HFFc6 (cell line): ENCODE measurements at places on chromosomes 13 and 19. TPM values are rescaled to one million over a fixed set of nuclear protein-coding genes. Genes with fewer than 3 reads are reported as not detected.

Gene POSTN
- total RNA-seq, result 24.1 to 210 TPM (median 187 TPM) in 3 replicates

Gene ZNF14
- total RNA-seq, result 2.6 to 2.8 TPM (median 2.7 TPM) in 3 replicates

Gene KASH5
- total RNA-seq, result not detected in 3 replicates

Gene FLT1
- total RNA-seq, result 84.2 to 113 TPM (median 106 TPM) in 3 replicates

Gene APC2
- total RNA-seq, result 0.18 to 0.31 TPM (median 0.24 TPM) in 3 replicates

- no peak for DNase-seq
Measured at GRCh38 chr19:14677464-14677863, 2.8 kb upstream of the ADGRE3 start.

DNA sequence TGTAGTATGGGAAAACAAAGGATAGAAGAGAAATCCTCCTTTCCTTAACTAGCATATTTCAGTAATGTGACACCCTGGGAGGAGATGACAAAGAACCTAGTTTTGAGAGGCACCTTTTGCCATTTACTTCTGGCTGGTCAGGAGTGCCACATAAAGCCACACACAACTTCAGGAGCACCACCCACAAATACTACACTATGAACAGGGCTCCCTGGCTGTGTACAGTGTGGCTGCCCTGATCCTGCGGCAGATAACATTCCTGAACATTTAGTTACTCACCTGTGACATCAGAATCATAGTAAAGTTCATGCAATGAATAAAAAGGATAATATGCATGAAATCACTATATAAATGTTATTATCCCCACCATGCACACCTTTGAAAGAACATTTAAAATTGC lies 17.4 kb upstream of the IRS2 start:
- DNase-seq, result no peak

- DNase-seq, result no peak
Measured at GRCh38 chr19:36215276-36216123, 594 bp downstream of the ZNF146 start.

- no peak for DNase-seq
Measured at GRCh38 chr19:50876456-50876855, 3.2 kb downstream of the KLK2 start.

DNA sequence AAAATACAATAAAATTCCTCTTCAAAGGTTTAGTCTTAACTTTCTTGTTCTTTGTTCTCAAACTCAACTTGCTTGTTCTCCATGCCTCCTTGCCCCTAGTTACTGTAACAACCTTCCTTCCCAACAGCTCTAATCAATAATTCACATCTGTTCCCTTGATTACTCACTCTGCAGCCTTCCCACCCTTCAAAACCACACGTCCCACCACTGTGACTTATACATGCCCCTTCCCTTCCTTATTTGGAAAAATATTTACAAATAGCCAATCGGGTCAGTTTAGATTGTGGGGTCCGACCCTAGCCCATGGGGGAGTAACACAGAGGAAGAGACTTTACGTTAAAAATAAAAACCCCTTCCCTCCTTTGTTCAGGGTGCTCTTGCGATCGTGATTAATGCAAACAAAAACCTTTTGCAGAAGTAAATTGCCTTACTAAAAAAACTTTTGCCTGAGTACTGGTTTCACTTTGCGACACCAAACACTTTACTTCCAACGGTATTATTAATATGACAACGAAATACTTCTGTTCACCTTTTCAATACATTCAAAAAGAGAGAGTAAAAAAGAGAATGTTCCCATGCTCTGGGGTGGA lies 512 bp upstream of the ZNF93 start:
- DNase-seq, result peak; percentile 46

DNA sequence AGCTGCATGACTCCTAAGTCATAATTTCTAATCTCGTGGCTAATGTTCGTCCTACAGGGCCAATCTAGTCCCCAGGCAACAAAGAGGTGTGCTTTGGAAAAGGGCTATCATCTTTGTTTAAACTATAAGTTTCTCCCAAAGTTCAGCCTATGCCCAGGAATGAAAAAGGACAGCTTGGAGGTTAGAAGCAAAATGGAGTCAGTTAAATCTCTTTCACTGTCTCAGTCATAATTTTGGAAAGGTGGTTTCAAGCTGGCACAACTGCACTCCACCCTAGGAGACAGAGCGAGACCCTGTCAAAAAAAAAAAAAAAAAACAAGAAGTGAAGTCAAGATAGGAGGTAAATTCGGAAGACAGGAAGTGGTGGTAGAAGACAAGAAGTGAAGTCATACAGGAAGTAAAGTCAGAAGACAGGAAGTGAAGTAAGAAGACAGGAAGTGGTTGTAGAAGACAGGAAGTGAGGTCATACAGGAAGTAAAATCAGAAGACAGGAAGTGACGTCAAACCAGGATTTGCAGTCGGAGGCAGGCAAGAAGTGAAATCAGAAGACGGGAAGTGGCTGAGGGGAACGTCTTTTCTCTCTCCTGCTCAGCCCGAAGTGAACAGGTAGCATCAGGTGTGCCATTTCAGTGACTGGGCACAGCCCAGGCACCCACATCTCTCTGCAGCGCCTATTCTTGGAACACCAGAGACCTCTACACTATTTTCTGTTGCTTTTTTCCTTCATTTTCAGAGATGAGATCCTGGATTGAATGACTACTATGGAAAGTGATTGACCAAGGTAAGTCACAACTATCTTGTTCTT lies 32.2 kb downstream of the GP6 start:
- no peak for DNase-seq

- DNase-seq, result no peak
Measured at GRCh38 chr19:55703790-55704215, 28.8 kb downstream of the EPN1 start.

- no peak for DNase-seq
Measured at GRCh38 chr13:89454681-89455080, 1783.5 kb downstream of the SLITRK5 start.

DNA sequence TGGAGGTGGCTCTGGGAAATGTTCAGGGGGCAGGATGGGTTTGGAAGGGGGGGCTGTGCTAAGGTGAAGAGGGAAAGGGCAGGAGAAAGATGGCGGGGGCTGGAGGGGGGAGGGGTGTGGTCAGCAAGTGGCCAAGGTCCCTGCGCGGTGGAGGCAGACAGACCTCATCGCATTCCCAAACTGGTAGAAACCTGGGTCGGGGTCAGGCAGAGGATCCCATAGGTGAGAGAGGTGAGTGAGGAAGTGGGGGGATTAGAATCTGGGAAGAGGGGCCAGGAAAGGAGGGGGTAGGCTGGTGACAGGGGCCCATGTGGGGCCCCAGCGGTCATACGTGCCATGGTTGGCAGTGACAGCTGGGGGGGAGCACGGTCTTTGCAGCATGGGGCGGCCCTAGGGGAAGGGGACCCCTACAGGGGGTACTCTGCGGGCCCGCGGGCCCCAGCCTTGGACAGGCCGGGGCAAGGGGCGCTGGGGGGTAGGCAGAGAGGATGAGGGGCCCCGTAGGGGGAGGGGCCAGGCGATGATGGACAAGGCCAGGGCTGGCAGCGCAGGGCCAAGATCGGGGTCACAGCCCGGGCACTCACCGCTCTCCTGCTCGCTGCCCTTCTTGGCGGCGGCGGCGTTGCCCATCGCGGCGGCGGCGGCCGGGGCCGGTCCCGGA lies 514 bp downstream of the PRKACA start:
- no peak for DNase-seq

DNA sequence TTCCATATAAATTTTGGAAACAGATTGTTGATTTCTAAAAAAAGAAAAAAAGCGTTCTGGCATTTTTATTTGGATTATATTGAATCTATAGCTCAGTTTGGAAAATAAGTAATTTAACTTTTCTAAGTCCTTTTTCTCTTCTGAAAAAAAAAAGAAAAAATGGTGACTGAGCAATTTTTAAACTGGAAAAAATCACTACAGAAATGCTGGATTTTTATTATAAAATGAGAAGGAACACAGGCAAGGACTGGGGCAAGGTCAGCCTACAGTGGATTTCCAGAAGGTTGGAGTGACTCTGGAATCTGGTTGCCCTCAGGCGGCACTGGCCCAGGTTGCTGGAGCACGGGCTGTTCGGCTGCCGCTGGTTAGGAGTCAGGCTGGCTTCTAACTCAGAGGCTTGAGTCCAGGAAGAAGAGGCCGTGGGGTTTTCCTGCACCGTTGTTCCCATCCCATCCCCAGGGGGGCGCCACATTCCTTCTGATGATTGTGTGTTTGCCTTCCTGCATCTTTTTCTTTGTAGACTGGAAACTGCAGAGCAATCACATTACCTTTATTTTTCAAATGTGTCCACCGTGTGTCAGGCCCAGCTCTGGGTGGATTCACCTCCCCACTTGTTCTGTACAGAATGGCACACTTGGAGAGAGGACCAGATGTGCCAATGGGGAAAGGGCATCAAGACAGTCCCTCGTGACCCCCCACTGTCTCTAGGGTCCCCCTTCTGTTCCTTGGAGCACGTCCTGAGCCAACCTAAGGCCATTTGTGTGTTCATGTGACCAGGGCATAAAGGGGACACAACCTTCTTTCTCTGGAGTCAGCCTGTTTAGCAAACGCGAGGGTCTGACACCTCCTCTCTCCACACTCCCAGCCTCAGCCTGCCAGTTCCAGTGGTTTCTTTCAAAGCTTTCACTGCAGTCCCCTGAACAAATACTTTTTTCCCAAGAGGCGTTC lies 44.5 kb upstream of the GTF3A start:
- DNase-seq, result peak; percentile 38

GRCh38 chr19:32828139-32828538 lies 41.4 kb downstream of the SLC7A9 start:
- DNase-seq, result no peak

- DNase-seq, result no peak
Measured at GRCh38 chr13:27625839-27626238, 4.1 kb downstream of the POLR1D start.

DNA sequence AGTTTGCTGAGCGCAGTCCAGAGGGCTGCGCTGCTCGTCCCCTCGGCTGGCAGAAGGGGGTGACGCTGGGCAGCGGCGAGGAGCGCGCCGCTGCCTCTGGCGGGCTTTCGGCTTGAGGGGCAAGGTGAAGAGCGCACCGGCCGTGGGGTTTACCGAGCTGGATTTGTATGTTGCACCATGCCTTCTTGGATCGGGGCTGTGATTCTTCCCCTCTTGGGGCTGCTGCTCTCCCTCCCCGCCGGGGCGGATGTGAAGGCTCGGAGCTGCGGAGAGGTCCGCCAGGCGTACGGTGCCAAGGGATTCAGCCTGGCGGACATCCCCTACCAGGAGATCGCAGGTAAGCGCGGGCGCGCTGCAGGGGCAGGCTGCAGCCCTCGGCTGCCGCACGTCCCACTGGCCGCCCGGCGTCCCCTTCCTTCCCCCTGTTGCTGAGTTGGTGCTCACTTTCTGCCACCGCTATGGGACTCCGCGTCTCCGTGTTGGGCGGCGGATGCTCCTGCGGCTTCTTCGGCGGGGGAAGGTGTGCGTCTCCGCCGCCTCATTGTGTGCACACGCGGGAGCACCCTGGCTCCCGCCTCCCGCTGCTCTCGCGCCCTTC lies 772 bp downstream of the GPC6 start:
- DNase-seq, result peak; percentile 13

DNA sequence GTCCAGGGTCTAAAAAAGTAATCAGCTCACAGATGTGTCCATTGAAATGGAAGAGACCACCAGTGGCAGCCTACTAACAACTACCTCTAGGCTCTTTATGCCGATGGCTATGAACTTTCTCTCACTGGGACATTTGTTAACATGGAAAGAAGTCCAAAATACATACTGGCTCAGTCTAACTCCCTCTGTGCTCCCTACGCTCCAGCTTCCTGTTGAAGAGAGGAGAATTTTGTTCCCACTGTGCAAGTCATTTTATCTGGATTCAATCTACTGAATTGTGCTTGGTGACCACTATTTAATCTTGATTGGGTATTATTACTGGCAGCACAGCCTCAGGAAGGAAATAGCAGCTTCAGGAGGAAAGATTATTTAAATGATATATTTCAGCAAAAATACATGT lies 128.8 kb upstream of the ARGLU1 start:
- no peak for DNase-seq

DNA sequence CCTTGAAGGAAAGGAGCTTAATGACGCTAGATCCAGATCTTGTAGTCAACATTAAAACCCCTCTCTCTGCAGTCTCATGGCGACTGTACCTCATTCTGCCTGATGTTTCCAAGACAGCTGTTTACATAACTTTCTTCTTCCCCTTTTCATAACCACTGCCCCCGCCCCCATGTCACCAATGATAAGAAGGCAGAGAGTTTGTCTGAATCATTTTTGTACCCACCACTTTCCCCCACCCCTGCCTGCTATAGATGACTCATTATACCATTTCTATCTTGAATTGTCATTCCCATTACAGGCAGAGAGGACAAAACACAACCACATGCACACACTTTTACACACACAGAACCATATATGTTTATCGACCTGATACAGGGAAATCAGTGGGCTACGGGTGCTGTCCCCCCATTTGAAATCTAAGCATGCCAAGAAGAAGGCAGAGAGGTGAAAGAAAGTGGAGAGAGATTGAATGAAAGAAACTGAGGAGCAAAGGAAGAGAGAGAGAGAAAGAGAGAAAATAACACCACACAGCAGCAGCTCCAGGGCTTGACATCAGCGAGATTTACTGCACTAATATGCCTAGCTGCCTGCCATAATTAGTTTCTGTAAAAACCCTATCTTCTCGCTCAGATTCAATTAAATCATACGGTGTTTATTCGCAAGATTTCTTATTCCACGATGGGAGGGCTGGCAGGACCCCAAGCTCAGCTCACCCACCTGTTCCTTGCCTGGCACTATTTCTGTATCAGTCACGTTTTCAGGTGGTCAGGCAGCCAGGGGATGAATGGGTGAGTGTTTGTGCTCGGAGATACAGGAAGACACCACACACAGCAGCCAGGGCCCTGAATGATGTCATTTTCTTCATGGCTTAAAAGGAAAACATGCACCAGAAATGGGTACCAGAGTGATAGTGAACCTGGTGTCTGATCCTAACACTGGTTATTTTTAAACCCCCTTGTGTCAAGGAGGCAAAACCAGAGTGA lies 114.3 kb upstream of the SERP2 start:
- DNase-seq, result no peak

DNA sequence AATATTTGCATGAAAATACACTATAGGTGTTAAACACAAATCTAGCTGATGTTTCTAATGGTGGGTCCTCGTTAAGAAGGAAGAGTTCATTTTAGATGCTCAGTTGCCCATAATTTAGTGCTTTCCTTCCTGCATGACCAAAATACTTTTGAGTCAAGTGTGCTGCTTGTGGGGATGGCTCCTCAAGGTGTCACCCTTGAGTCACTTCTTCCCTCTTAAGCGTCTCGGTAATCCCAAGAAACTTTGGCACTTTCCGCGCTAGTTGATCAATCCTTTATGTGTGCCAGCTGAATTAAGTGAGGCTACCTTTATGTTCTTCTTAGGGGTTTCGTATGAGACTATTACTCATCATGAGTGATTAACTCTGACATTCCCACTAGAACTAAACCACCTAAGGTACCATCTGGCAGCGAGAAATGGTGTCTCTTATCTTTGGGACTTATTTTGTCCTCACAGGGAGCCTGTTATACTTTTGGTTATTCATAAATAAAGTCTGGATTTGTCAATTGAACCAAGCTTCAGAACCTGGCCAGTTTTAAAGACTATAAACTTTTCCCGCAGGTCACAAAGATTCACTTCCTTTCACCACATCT lies 106.8 kb downstream of the NHLRC3 start:
- peak; percentile 28 for DNase-seq

- no peak for DNase-seq
Measured at GRCh38 chr19:10404888-10405820, 1.8 kb upstream of the CDC37 start.

DNA sequence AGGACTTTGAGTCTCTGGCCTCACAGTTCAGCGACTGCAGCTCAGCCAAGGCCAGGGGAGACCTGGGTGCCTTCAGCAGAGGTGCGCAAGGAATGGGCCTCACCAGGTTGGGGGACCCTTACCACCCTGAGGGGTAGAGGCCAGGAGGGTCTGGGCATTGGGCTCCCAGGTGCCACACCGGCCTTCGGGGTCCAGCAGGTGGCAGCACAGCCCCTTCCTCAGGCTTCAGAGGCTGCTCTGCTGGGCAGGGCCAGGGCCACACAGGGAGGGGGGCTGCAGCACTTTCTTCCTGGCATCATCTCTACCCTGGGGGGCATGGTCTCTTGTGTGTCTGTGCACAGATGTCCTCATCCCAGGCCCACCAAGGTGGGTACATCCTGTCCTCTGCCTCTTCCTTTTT lies 12.9 kb downstream of the PIN1 start:
- DNase-seq, result no peak
